ENCODE measurements at places on chromosomes 2 and 18.

GRCh38 chr2:237980087-237980486 is 13.3 kb downstream of the UBE2F start:
- DNase-seq = no peak

DNA sequence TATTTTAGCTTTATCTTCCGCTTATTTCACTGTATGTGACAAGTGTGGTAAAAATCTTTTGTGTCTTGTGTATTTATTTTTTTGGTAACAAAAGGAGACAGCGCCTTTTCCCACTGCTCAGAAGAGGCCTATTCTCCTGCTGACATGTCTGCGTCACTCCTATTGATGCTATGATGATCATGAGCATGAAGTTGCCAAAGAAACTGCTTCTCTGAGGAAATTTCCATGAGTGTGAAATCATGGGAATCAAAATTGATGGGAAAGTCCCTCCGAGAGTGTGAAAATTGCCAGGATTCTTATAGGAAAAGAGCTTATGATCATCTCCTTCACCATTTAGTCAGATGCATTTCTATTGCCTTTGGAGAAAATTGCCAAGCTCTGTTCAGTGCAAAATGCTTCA is 36.5 kb upstream of the DARS1 start:
- no peak for DNase-seq

DNA sequence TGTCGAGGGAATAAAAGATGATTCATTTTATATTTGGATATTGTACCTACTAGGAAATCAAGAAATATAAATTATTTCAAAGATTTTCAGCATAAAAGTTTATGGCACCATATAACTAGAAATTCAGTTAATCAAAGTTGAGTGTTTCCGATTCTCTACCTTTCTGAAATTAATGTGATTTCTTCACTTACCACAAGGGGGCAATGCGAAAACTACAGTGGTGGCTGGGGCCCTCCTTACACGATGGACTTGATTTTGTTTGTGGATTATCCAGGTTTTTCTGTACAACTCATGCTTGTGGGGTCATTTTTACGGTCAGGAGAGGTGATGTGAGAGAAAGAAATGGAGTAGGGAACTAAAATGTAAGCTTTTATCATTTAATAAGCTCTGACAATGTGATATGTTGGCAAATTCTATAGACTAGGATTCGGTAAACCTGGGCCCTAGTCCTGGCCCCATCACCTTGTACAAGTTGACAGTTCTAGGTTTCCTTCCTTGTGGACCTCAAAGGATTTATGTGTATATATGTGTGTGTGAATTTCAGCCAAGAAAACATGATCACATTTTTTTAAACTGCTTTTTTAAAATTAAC is 47.6 kb downstream of the G6PC2 start:
- DNase-seq = no peak

DNA sequence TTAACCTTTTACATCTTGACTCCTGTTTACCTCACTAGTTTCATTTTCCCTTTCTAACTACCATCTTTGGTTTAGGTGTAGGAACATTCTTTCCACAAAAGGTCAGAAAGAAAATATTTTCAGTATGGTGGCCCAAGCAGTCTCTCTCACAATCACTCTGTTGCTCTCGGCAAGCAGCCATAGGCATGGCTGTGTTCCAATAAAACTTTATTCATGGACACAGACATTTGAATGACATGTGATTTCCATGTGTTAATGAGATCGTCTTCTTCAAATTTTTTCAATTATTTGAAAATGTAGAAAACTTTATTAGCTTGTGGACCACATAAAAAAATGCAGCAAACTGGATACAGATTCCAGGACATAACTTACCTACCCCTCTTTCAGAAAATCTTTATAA is 109.7 kb upstream of the CNTNAP5 start:
- no peak for DNase-seq

DNA sequence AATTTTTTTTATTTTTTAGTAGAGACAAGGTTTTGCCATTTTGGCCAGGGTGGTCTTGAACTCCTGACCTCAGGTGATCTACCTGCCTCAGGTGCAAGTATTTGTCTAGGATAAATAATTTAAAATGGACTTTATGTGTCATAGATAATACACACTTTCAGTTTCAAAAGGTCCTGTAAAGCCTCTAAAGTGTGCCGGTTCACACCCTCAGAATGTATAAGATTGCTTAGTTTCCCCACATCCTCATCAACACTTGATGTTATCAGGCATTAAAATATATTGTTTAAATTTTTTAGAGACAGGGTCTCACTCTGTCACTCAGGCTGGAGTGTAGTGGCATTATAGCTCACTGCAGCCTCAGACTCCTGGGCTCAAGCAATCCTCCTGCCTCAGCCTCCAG is 170.5 kb downstream of the ANKRD44 start:
- no peak for DNase-seq
